Activated naive CD4-positive, alpha-beta T cell treated with anti-CD3 and anti-CD28 coated beads, Interleukin-2, amount 10 ng/mL, durations not matched to agents 7 days and 5 days (primary cell): ENCODE measurements at places on chromosomes 4 and X.

- DNase-seq, result peak; percentile 30
Measured at GRCh38 chr4:83216959-83217683, 67.5 kb downstream of the COQ2 start.

- DNase-seq, result no peak
Measured at GRCh38 chrX:25049357-25049756, 33.6 kb upstream of the ARX start.

- no peak for DNase-seq
Measured at GRCh38 chr4:28256295-28256694, 1395.7 kb downstream of the STIM2 start.

- DNase-seq, result no peak
Measured at GRCh38 chr4:142952821-142953580, 106.9 kb upstream of the INPP4B start.

DNA sequence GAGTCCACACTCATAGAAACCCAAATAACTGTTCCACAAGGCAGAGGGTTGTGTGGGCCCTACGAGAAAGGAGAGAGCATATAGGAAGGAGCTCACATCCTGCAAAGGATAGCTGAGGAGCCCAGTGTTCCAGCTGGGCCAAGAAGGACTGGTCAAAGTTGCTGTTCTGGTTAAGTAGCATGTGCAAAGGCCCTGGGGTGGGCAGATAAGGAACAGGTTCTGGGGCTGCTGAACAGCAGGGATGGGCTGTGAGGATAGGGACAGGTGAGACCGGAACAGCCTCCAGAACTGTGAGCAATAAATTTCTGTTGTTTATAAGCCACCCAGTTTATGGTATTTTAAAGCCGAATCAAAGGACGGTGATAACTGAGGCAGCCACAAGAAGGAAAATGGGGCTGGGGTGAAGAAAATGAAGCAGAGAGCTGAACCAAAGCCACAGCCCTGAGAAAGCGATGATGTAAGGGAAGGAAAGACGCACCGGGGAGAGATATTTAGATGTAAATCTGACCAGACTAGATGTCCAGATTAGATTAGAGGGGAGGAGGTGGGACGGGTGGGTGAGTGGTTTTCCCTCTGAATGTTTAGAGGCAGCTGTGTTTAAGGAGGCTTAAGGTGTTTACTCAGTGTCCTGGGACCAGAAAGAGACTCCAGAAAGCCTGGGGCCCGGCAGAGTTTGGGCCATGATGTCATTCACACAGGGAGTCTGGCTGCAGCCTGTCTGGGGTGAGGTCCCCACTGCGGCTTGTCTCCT, 180.8 kb upstream of the BCOR start:
- DNase-seq, result peak; percentile 46

DNA sequence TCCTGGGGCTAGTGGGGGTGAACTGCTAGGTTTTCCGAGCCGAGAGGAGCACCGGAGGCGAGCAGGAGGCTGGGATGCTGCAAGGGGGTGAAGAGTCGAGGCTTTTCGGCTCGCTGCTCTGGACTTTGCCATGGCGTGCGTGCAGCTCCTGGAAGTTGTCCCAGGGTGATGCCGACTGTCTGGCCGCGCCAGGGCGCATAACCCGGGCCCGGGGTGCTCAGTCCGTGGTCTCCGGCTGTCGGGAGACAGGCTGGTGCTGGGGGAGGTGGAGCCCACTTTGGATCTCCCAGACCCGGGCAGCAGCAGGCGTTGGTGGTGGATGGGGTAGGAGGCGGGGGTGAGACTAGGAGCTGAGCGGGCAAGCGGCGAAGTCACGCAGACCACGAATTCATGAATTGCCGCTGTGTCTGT, 793 bp downstream of the GRIA3 start:
- DNase-seq, result no peak

DNA sequence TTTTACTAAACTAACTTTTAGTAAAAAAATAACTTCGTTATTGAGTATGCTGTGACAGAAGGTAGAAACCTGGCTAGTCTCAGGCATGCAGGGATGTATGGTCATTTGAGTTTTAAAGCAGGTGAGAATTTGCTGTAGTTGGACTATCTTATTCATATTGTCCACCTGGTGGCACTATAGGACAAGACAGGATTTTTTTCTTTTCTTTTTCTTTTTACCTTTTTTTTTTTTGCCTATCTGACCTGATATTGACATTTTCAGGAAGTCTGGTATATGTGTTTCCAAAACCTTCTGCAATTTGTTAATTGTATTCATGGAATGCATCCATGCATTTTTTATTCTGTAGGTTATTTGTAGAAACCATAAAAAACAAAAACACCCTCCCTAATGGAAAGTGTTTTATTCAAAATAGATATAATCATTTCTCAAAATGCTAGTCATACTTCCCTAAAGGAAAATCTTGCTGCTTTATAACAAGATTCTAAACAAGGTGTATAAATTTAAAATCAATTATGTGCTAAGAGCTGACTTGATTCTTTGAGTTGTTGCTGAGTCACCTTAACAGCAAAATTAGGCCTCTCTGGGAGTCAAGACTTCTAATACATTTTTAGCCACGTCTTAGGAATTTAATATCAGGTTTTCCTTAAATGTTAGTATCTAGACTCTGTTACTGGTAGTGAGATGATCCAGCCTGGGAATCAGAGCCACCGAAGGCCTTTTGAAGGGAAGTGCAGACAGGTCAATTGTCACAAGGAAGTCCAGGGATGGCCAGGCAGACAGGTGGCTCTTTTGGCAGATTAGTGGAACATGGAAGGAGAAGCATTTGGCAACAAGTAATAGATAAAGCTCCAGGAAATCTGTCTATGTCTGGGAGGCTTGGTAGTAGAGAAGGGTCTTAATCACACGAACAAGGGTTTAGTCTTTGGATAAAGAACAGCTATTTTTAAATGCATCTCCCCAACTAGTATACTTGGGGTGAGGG, 201.3 kb upstream of the GNPDA2 start:
- no peak for DNase-seq

DNA sequence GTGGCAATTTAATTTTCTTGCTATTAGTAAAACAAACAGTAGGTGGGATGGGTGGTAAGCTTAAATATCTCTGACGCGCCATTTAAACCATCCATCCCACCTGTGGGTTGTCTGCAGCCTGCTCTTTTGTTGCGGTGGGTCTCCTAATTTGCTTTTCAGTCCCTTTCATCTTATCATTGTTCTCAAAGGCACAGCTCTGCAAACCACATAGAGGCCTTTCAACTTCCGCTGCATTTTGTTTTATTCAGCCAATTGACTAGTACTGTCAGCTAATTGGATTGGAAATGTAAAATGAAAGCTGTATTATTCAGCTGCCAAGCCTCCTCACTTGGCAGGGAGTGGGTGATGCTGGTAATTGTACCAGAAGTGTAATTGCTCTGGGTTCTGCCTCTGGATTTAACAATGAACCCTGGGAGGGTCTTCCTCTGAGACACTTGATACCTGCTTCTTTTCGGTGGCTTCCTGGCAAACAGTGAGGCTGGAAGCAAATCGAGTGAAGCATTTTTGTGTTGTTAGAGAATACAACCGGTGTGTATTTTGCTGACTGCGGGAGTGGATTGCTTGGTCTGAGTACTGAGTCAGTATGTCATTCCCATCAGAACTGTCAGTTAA, 165.6 kb downstream of the FRAS1 start:
- no peak for DNase-seq

GRCh38 chr4:40536032-40536431, 93.6 kb downstream of the RBM47 start:
- DNase-seq, result no peak

- DNase-seq, result no peak
Measured at GRCh38 chr4:168737806-168738172, 240.9 kb downstream of the PALLD start.

DNA sequence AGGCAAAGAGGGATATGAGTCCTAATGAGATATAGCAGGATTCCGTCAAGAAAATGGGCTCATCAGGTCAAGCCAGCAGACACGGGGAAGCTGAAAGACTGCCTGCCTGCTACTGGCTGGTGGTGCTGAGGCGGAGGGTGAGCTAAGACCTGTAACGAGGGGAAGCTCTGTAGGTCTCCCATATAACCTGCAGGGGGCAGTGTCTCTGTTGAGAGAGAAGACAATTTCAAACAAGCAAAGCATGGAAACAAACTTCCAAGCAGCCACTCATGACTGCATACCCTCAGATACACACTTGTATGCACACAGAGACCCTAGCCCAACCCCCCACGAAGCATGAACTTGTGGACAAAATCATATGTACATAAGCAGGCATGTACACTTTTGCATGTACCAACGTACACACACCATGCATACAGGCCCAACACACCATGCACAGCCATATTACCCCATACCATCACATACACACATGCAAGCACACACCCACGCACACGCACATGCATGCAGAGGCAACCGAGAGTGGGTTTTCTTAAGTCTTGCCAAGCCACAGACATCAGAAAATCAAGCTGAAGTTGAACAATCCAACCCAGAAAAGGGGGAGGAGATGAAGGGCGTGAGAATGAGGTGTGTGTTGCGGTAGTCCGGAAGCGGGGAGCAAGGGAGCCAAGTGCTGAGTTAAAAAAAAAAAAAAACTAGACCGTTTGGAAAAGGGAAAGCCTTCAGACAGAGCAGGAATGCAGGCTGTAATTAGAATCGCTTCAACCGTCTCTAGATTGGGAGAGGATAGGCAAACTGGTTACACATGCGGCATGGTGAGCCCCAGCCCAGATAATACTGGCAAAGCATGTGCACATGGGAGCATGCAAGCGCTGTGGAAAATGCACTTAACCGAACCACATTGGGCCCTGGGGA, 71.0 kb downstream of the PJA1 start:
- DNase-seq, result peak; percentile 49

GRCh38 chr4:52250154-52250553, 199.1 kb downstream of the SPATA18 start:
- DNase-seq, result no peak

GRCh38 chr4:14267373-14268060, 640.0 kb upstream of the BOD1L1 start:
- no peak for DNase-seq

GRCh38 chrX:9542106-9542760, 77.4 kb downstream of the TBL1X start:
- DNase-seq, result no peak

DNA sequence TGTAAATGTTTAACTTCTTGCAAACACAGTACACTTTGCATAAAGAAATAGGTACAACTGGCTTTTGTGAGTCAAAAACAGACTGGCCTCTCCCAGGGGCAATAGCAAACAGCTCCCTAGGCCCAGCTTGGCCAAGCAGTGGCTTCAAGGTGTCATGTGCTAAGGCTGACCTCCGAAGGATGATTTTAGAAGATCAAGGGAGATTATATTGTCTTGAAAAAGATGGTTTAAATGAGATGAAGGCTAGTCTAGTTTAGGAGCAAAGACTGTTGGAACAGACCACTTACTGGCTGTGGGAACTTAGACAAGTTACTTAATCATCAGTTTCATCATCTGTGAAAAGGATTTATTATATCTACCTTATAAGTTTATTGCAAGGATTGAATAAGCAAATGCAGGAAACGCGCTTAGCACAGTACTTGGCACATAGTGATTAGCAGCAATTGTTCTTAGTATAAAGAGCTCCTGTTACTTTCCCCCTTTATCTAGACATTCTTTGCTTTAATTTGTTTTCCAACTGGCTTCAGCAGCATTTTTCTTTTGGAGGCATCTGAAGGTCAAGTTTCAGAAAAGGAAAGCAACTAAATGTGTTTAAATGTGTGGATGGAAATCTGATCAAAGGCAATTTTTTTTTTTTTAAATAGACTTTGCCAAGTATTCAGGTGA, 17.2 kb downstream of the ANXA3 start:
- DNase-seq, result no peak

- DNase-seq, result no peak
Measured at GRCh38 chr4:47104986-47105385, 73.6 kb downstream of the GABRB1 start.
